Activated naive CD8-positive, alpha-beta T cell treated with anti-CD3 and anti-CD28 coated beads for 36 hours (primary cell): ENCODE measurements at places on chromosomes 4 and X. TPM values are rescaled to one million over a fixed set of nuclear protein-coding genes. Genes with fewer than 3 reads are reported as not detected.

DNA sequence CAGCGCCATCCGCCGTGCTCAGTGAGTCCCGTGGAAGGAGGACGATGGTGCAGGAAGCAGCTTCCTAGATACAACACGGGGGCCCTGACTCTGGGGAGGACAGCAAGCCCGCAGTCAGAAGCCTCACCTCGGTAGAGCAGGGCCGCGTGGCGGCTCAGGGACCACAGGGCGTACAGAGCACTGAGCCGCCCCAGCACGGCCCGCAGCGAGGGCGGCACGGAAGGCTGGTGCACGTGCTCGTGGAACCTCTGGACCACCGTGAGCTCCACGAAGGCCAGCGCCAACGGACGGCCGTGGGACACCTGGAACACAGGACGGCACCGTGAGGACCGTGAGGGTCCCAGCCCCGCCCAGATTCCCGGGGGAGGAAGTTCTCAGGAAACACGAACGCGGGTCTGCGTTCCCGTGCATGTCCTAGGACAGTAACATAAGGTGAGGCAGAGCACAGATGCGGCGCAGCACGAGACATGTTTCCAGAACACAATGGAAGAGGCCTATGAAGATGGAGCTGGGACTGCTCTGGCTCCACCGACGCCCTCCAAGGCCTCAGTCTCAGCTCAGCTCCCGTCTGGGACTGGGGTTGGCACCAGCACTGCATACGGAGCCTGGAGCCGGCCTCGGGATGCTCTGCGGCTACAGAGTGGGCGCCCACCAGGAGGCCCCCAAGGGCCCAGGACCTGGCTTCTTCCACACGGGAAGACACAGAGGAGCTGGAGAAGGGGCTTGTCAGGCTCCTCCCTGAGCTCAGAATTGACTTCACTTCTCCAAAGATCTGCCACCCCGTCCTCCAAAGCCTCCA, 65.5 kb downstream of the ACOX3 start:
- no peaks in the 10 kb centered on the region for H3K4me1 ChIP-seq
- no peak for DNase-seq
- H3K36me3 ChIP-seq, result no peaks in the 10 kb centered on the region

DNA sequence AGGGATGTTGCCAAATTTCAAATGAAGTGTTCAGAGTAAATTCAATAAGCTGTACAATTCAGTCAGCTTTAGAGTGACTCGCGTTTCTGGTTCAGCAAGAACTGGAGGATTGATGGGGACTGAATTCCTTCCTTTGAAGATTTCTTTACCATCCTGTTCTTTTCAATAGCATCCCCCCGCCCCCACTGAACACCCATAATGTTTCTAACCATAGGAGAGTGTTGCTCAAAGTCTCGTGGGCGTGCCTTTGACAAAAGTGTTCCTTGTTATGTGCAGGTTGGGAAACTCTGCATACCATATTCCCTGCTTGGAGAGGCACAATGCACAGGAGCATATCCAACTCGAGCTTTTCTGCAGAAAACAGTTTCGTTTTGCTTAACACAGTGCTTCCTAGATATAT, 323.5 kb upstream of the CASK start:
- H3K4me3 ChIP-seq, result no peak overlapping the region
- no peak overlapping the region for H3K27ac ChIP-seq
- DNase-seq, result no peak
- no peaks in the 10 kb centered on the region for H3K36me3 ChIP-seq
- H3K4me1 ChIP-seq, result no peaks in the 10 kb centered on the region

Gene H2AZ1
- total RNA-seq, result 794 TPM

GRCh38 chr4:54958236-54958635, 167.2 kb downstream of the KDR start:
- no peak for DNase-seq
- no peaks in the 10 kb centered on the region for H3K4me1 ChIP-seq
- H3K4me3 ChIP-seq, result no peak overlapping the region
- H3K36me3 ChIP-seq, result no peaks in the 10 kb centered on the region
- no peak overlapping the region for H3K27ac ChIP-seq

GRCh38 chrX:65685112-65685511, 17.7 kb downstream of the MSN start:
- H3K27ac ChIP-seq, result peak overlapping the region; percentile 77
- H3K4me1 ChIP-seq, result peaks cover 73% of the 10 kb centered on the region
- H3K27me3 ChIP-seq, result no peaks in the 10 kb centered on the region
- H3K4me3 ChIP-seq, result no peak overlapping the region

DNA sequence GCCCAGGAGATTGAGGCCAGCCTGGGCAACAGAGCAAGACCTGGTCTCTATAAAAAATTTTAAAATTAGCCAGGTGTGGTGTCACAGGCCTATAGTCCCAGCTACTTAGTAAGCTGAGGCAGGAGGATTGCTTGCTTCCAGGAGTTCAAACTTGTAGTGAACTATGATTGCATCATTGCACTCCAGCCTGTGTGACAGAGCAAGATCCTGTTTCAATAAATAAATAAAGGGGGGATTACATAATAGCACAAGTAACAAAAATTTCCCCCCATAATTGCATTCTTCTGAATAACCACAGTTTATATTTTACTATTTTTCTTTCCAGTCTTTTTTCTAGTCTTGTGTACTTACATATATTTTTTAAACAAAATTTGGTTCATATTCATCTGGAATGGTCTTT, 135.6 kb downstream of the CHIC2 start:
- no peaks in the 10 kb centered on the region for H3K36me3 ChIP-seq
- H3K4me1 ChIP-seq, result no peaks in the 10 kb centered on the region
- H3K27me3 ChIP-seq, result peaks cover 6% of the 10 kb centered on the region
- no peak overlapping the region for H3K27ac ChIP-seq
- no peak overlapping the region for H3K4me3 ChIP-seq

Gene DKC1
- 190 TPM for total RNA-seq

Gene DKK2
- total RNA-seq, result not detected

GRCh38 chrX:74450803-74451449, 29.6 kb downstream of the SLC16A2 start:
- DNase-seq, result no peak
- H3K27ac ChIP-seq, result peak overlapping the region; percentile 63
- H3K36me3 ChIP-seq, result no peaks in the 10 kb centered on the region
- H3K4me3 ChIP-seq, result no peak overlapping the region

Gene SPARCL1
- total RNA-seq, result not detected

- no peaks in the 10 kb centered on the region for H3K4me1 ChIP-seq
- H3K27ac ChIP-seq, result no peak overlapping the region
- no peak overlapping the region for H3K4me3 ChIP-seq
- H3K27me3 ChIP-seq, result no peaks in the 10 kb centered on the region
- no peaks in the 10 kb centered on the region for H3K36me3 ChIP-seq
- DNase-seq, result no peak
Observed at GRCh38 chr4:124181039-124181438, 531.5 kb downstream of the ANKRD50 start.

Gene CAPN6
- total RNA-seq, result not detected

- no peak overlapping the region for H3K4me3 ChIP-seq
- no peak overlapping the region for H3K27ac ChIP-seq
Observed at GRCh38 chr4:4560136-4560535, 18.3 kb upstream of the STX18 start.

GRCh38 chr4:182700362-182701160, 216.6 kb downstream of the DCTD start:
- DNase-seq, result no peak
- H3K4me3 ChIP-seq, result no peak overlapping the region
- no peak overlapping the region for H3K27ac ChIP-seq
- peaks cover 7% of the 10 kb centered on the region for H3K27me3 ChIP-seq
